Globus pallidus (tissue), 1 donor: ENCODE measurements at places on chromosomes 11 and 22.

GRCh38 chr11:13885083-13885482 is 77.4 kb upstream of the SPON1 start:
- DNase-seq = no peak

DNA sequence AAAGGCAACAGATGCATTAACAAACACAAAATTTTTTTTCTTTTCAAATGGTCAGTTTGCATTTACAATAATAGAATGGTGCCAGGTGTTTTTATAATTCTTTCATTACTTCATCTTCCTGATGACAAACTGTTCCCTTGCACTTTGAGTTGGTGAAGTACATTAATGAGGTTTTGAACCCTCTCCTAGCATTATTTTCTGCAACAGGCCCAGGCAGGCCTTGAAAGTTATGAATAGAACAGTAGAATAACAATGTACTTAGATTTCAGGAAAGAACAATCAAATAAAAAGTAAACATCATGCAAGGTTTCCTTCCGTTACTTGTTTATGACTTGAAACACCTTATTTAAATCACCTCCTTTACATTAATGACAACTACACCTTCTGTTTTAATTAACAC is 9.6 kb downstream of the BTG4 start:
- DNase-seq = no peak

DNA sequence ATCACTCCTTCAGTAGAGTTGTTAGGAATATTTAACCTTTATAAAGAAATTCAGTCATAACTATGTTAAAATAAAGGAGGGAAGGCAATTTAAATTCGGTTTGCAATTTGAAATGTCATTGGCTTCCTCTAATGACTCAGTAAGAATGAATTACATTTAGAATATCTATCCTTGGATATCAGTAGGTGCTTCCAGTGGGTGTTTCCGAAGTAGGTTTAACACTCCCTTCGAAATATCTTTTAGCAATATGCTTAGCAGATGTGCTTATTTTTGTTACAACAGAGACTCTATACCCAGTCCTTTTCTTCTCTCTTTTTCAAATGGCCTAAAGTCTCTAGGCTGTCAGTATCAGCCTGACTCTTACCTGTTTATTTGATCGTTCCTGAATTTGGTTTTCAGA is 103.7 kb upstream of the RASSF10 start:
- DNase-seq = no peak

GRCh38 chr11:74283580-74284180 is 27.8 kb downstream of the P4HA3 start:
- DNase-seq = no peak

- no peak for DNase-seq
Measured at GRCh38 chr11:117425679-117426296, 98.1 kb downstream of the CEP164 start.

GRCh38 chr22:27746918-27747317 is 54.6 kb downstream of the MN1 start:
- no peak for DNase-seq

GRCh38 chr11:73257342-73258103 is 14.6 kb upstream of the P2RY6 start:
- no peak for DNase-seq

DNA sequence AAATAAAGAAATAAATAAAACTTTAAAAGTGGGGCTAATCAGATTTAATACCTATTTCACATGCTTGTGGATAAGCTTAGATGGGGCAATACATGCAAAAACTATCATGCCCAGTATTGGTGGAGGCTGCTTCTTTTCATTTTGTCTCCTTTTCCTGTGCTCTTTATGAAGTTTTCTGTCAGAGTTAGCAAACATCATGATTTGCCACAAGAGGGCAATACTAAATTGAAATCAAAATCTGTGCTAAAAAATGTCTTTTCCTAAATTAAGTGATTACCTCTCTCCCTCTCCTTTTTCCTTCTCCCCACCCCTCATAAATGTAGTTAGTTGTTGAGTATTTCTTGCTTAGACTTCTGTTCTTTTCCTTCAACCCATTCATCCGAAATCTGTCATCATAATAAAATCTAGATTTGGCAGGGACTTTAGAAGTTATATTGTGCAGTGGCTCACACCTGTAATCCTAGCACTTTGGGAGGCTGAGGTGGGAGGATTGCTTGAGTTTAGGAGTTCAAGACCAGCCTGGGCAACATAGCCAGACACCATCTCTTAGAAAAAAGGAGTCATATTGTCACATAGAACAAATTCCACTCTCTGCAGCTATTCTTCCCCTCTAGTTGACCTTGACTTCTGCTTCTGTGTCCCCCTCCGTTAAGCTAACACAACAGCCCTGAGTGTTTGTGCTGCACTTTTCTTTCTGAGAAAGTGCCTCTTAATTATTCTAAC is 4.7 kb upstream of the ARHGAP42 start:
- DNase-seq = no peak

GRCh38 chr22:35746248-35746647 is 28.6 kb downstream of the APOL5 start:
- DNase-seq = no peak

- DNase-seq = no peak
Measured at GRCh38 chr11:3942160-3942955, 86.9 kb downstream of the STIM1 start.

DNA sequence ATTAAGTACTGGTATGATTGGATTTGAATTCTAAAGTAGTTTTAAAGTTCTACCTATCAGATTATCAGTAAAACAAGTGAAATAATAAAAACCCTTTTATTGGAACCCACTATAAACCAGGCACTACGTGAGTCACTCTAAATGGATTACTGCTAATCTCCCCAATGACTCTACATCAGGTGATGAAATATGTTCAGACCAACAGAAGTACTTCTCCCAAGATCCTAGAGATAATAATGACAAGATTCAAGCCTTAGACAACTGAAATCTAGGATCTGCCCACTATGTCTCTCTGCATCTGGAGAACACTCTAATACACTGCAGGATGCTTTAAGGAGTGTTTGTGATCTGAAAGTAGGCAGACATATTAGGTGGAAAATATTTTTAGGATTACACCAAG is 652.1 kb upstream of the CHORDC1 start:
- DNase-seq = no peak

GRCh38 chr11:134124660-134125451 is 56.0 kb downstream of the JAM3 start:
- DNase-seq = peak; percentile 69

GRCh38 chr11:88059326-88059725 is 115.9 kb downstream of the RAB38 start:
- DNase-seq = no peak

- DNase-seq = peak; percentile 15
Measured at GRCh38 chr11:130180491-130180890, 20.9 kb downstream of the ST14 start.

DNA sequence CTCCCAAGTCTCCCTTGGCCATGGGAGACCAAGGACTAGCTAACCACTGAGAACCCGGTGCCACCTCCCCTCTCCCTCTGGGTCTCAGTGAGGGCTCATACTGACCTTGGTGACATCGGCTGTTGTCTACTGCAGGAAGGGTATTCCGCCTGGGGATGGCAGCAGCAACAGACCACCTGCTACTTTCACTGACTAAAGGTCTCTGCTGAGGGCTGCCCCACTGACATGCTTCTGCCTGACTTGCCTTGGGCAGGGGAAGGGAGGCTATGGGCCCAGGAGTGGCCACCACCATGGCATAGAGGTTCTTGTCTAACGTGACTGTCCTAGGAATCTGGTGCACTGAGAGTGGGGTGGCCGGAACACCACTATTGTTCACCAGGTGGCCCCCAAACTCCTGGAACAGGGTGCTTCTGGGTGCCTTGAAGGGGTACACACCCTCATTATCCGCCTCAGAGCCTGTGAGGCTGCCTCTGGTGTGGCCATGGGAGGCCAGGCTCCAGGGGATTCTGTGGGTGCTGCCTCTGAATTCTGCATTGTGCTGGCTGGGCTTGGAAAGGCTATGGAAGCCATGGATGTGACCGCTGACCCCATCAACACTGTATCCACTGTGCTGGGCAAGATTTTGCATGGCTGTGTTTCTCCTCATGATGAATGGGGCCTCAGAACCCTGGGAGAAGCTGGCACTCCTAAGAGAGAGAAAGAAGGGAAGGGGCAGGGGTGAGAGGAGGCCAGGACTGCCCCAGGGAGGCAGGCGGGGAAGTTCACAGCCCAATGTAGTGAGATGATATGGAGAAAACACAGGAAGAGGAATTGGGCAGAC is 38.3 kb downstream of the GAB4 start:
- no peak for DNase-seq

GRCh38 chr11:131423688-131424087 is 53.3 kb downstream of the NTM start:
- no peak for DNase-seq

DNA sequence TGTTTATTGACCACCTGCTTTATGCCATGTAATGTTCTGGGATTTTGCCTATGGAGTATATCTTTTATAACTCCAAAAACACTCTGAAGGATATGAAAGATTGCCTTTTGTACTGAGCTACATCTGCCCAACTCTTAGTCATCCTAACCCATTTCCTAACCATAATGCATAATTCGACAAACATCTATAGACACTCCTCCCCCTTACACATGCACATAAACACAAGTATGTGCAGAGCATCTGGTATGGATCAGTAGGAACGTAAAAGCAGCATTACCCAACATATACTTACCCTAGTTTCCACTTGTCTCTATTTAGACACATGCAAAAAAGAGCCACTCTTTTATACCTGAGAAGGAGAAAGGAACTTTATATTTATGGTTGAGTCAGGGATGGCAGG is 272.8 kb downstream of the FAM76B start:
- DNase-seq = no peak

GRCh38 chr22:19823902-19824211 is 30.8 kb downstream of the GNB1L start:
- DNase-seq = no peak

GRCh38 chr11:43921561-43922294 is 20.7 kb upstream of the C11orf96 start:
- no peak for DNase-seq

- DNase-seq = no peak
Measured at GRCh38 chr11:118441770-118442275, 5.5 kb downstream of the KMT2A start.

- DNase-seq = no peak
Measured at GRCh38 chr11:115524572-115524971, 20.4 kb upstream of the CADM1 start.

GRCh38 chr11:119461229-119461963 is 38.4 kb upstream of the THY1 start:
- no peak for DNase-seq

DNA sequence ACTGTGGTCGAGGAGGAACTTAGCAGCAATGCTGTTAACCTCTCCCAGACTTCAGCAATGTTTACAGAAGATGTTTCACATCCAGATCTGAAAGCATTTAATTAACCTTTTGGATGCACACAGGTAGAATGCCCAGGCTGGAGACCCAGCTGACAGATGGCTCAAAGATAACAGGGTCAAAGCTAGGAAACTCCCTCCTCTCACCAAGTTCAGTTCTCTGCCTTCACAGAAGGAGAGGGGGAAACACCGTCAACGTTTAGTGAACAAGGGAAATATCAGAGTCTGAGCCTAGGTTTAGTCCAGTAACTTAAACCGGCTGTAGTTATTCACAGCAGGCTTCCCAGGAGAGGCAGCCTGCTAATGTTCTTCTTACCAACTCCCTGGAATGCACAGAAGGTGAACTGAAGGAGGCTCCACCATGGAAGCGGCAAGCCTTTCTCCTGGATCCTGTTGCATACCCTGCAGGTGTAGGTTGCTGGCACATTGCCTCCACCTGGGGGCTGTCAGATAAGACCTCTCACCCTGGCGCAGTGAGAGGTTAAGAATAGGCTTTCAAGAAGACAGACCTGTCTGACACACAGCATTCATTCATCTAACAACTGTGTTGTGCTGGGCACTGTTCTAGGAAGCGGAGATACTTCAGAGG is 23.5 kb upstream of the ANKK1 start:
- no peak for DNase-seq

DNA sequence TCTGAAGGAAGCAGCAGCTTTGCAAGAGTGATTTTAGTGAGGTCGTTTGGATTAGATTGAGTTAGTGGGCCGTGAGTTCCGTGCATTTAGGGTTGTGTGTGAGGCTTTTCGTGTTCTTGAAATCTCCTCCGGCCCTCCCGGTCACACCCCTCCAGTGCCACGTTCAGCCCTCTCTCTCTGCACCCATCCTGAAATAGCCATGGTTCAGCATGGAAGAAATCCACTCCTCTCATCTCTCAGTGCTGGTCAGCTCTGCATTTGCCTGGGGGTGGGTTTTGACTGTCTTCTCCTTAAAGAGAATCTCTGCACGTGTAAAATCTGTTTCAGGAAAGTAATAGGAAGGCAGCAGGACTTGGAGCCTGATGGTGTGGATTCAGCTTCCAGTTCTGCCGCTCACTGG is 19.8 kb downstream of the BARX2 start:
- DNase-seq = no peak
